Activated T-helper 1 cell treated with anti-CD3 and anti-CD28 coated beads, Interleukin-12 subunit alpha, Interleukin-12 subunit beta, Interleukin-2, Interleukin-4 antibody, amounts not matched to agents 30 ng/mL and 10 ng/mL and 1 ng/mL, durations not matched to agents 14 hours and 24 hours and 36 hours (primary cell): ENCODE measurements at places on chromosomes 2 and 18. TPM values are rescaled to one million over a fixed set of nuclear protein-coding genes. Genes with fewer than 3 reads are reported as not detected.

Gene POTEC
- not detected in 2 replicates for total RNA-seq

Gene GALR1
- total RNA-seq: not detected in 2 replicates

Gene ZSWIM2
- total RNA-seq: not detected in 2 replicates

DNA sequence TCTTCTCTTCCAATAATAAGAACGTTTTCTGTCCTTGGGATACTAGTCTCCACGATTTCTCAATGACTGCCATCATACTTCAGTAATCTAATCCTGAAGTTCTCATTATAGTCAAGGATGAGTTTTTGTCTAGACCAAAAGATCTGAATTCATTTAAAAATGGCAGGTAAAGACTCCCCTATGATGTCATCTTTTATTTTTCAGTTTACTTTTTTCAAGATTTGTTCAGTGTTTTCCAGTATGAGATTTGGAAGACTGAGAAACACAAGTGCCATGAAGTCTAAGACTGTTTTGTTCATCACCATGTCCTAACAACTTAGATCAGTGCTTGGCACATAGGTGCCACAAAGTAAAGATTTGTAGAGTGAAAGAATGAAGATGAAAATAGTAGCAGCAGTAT is 35.8 kb upstream of the PPP4R3B start:
- H3K4me1 ChIP-seq: no peaks in the 10 kb centered on the region
- no peak overlapping the region for H3K27ac ChIP-seq
- DNase-seq: no peak
- no peaks in the 10 kb centered on the region for H3K27me3 ChIP-seq

- DNase-seq: no peak
- no peaks in the 10 kb centered on the region for H3K4me1 ChIP-seq
- no peaks in the 10 kb centered on the region for H3K36me3 ChIP-seq
- H3K27ac ChIP-seq: no peak overlapping the region
- peaks cover 5% of the 10 kb centered on the region for H3K27me3 ChIP-seq
These were observed 31.7 kb upstream of the ASAP2 start for GRCh38 chr2:9174771-9175437.
